ENCODE measurements at places on chromosomes 1 and 21.

DNA sequence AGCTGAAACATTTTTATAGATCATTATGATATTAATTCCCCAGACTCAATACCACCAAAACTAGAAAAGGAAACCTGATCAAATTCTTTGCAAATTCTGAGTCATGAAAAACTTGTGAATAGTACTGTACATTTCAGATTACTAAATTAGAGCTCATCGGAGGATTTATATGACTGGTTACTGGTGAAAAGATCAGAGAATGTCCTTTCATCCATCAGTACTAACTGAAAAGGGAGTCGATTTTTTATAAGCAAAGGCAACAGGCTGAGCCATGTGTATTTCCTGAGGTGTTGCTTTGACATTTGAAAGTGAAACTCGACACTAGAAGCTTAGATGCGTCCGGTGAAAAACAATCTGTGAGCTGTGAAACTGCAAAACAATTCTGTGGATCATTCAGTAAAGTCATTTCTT, 155.7 kb downstream of the TNFSF18 start:
- DNase-seq, result peak; percentile 38

- DNase-seq, result no peak
These were observed 102.0 kb downstream of the KIF14 start for GRCh38 chr1:200518524-200518923.

GRCh38 chr1:22870201-22870871, 102.3 kb downstream of the LACTBL1 start:
- DNase-seq, result peak; percentile 45

- no peak for DNase-seq
These were observed 34.2 kb downstream of the NEK2 start for GRCh38 chr1:211641044-211641800.

- DNase-seq, result no peak
These were observed 378.1 kb upstream of the USP24 start for GRCh38 chr1:55593298-55593697.

All from fibroblast of mammary gland (primary cell).